Globus pallidus (tissue), 1 donor: ENCODE measurements at places on chromosomes 1 and 21.
A peak's percentile ranks its signal among the peaks of the same experiment; 100 is the strongest.

DNA sequence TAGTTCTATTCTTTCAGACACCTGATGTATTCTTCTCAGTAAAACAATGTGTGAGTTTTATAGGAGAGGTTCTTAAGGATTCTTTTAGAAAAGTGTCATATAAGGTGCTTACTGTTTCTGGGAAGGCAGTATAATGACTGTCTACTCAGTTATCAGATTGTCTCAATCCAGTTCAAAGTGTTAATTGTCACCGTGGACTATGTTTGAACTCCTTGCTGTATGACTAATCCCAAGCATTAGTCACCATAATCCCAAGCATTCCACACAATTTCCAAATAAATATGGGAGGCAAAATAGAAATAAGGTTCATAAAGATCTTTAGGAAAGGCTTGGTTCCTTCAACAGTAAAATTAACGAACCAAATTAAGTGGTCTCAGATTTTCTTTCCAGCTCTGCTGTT lies 342.1 kb upstream of the NR5A2 start:
- DNase-seq: no peak

DNA sequence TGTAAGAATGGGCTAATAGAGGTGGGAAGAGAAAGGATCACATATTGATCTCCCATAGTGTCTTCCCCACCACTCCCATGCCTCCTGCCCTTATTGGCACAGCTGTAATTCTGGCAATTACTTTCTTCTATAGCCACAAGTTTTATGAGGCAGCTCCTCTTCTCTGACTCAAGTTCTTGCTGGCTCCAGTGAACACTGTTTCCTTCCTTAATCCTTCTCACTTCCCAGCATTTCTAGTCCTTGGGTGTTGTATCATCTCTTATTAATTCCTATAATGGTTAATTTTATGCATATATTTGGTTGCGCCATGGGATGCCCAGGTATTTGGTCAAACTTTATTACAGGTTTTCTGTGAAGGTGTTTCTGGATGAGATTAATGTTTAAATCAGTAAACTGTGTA lies 103.3 kb downstream of the MRPL39 start:
- no peak for DNase-seq

- no peak for DNase-seq
Measured at GRCh38 chr1:18110968-18111367, 3.4 kb downstream of the IGSF21 start.

DNA sequence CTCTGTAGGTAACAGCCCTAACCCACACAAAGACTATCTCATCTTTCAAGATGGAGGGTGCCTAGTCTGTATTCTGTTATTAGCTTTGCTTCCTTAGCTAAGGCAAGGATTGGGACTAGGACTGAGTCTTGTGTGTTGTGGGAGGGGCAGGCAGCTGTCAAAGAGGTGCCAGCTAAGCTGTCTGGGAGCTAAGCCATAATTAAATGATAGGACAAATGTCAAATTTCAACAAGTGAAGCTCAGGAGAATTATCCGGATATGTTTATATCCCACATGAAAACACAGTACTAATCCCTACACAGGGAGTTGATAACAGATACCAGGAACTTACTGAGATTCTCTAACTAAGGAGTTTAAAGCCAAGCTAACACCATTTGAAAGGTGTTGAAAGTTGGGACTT lies 70.5 kb upstream of the NGF start:
- DNase-seq: no peak

DNA sequence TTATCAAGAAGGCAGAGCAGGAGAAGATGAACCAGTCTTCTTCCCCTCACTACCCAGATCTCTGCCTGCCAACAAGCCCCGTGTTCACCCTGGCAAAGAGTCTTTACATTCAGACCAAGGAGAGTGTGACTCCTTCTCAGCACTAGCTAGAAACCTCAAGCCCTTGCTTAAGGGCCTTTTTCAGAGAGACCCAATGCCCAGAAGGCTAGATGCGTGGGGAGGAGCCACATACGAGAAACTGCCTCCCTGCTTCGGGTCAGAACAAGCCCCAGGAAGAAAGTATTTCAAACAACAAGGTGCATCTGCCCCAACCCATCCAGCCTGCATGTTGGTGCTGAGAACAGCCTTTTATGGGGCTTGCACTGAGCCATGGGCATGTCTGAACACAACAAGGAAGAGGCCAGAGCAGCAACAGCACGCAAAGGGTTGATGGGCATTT lies 152.7 kb upstream of the CAMK1G start:
- DNase-seq: no peak

- no peak for DNase-seq
Measured at GRCh38 chr1:221013691-221014660, 134.7 kb downstream of the HLX start.

- DNase-seq: peak; percentile 56
Measured at GRCh38 chr21:34582506-34583150, 32.3 kb downstream of the RCAN1 start.

DNA sequence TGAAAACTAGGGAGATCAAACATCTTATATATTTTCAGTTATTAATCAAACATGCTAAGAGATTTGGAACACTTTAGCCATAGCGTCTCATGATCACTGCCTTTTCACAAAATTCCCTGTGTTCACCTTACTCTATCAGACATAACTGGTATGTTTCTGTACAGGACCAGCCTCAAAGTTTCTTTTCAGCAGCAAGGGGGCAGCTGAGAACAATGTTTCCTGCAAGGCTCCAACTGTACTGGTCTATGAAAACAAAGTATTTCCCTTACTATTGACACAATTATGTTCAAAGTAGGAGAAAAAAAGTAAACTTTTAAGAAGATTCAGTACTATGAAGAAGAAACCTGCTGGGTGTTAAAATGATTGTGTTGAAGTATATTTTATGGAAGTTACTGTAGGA lies 98.5 kb downstream of the ATF6 start:
- peak; percentile 32 for DNase-seq

GRCh38 chr1:37725851-37726613 lies 33.7 kb downstream of the CDCA8 start:
- peak; percentile 88 for DNase-seq

DNA sequence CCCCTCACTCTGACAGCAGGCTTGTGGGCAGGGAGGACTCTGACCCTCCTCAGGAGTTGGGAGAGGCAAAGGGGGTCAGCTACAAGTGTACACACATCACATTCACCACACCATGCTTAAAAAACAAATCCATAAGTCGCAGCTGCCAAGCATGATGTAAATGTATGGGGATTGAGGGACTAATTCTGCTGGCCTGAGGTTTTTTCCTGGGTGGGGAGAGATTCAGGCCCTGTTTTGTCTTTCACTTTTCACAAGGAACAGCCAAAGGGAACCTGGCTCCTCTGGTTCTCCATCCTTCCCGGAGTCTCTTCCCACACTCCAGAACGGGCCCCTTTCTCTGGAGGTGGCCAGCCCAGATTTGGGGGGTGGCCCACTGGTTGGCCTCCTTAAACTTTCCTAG lies 1.3 kb upstream of the MTARC2 start:
- DNase-seq: no peak

GRCh38 chr1:31809698-31810097 lies 6.1 kb downstream of the SPOCD1 start:
- DNase-seq: no peak

DNA sequence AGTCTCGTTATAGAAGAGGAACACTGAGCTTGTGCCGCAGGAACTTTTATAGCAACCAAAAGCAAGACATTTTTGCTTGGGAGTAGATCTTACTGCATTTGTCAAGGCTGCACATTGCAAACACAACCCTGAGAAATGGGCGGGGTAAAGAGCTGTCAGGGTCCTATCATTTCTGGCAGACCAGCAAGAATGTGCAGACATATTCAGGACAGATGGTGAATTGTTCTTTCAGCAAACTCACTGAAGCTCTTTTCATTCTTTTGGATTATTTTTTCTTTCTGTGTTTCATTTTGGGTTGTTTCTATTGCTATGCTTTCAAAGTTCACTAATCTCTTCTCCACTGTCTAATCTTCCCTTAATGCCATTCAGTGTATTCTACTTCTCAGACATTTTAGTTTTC lies 5.1 kb upstream of the ACTN2 start:
- DNase-seq: no peak

DNA sequence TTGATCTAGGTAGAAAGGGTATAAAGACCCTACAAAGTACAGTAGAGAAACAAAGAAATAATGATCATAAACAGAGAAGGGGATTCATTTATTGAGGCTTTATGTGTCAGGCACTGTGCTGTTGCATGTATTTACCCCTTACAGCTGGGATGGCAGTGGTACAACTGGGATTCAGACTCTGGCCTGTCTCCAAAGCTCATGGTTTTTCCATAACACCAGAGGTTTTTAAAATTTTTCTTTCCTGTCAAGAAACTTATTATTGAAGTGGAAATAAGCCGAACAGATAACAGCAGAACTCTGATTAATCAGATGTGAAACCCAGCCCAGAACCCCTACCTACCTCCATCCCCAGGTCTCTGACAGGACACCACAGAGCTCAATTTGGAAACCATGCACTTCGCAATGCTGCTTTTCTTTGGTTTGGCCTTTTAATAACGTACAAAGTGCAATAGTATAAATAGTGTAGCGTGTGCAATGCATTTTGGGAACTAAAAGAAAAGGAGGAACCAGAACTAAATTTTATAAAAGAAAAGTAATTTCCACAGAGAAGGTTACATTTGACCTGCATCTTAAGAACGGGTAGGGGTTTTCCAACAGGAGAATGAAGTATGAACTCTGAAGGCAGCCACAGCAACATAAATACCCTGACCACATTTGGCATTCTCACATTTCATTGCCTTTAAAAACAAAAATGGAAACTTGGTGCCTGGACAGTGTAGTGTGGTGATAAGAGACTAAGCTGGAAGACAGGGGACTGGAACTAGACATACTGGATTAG lies 92.0 kb upstream of the S1PR1 start:
- no peak for DNase-seq

- no peak for DNase-seq
Measured at GRCh38 chr1:202134645-202135172, 9.8 kb downstream of the ARL8A start.

- no peak for DNase-seq
Measured at GRCh38 chr1:2278591-2279209, 50.6 kb downstream of the SKI start.

- DNase-seq: no peak
Measured at GRCh38 chr1:30965924-30966599, 57.5 kb upstream of the SDC3 start.

DNA sequence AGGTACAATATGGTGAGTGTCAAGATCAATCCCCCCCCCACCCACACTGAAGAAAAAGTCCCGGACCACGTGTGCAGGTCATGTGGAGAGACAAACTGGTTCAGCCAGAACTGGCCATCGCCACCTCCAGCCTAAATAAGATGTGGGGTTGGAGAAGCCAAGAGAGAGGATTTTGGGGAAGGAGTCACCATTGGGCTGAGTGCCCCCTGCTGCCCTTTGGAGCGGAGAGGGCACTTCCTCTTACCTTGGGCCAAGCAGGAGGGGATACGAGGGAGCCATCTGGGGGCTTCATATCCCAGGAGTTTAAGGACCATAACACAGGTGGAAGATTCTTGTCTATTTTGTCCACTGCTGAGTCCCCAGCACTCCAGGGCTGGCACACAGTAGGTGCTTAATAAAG lies 2.6 kb upstream of the TNFRSF1B start:
- DNase-seq: no peak

DNA sequence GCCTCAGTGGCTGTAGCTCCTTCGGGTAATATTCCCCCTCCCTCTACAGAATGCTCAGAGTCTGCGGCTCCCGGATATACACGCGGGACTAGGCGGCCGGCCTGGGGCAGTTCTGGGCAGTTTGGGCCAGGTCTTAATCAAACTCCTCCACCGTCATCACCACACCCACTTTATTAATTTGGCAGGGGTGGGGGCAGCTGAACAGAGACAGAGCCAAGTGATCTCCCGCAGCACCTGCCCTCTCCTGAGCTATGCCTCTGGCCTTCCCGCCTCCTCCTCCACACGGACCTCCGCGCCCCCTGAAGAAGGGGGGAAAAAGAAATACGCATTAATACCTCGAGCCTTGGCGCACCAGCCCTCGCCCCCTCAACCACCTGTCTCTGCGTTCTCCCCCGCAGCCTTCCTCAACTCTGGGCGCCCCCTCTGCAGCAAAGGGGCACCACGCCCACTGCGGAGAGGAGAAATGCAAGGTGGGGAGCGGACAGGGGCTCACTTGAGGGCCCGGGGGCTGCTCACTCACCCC lies 42.6 kb downstream of the CD34 start:
- no peak for DNase-seq

GRCh38 chr1:100882698-100883097 lies 11.9 kb downstream of the EXTL2 start:
- DNase-seq: no peak

DNA sequence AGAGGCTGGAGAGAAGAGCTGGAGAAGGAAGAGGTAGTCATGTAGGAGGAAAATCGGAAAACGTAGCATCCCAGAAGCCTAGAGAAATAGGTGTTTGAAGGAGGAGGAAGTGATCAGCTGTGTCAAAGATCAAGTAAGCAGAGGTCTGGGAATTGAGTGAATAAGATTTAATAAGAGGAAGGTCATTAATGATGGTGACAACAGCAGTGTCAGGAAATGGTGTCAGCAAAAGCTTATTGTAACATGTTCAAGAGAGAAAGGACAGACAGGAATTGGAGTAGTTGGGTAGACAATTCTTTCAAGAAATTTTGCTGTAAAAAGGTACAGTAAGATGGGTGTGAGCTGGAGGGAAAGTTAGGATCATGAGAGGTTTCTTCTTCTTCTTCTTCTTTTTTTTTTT lies 41.6 kb upstream of the SLC6A9 start:
- no peak for DNase-seq
